Esophagus squamous epithelium (tissue), 5 donors: ENCODE measurements at places on chromosomes 1 and 21.
A peak's percentile ranks its signal among the peaks of the same experiment; 100 is the strongest.

DNA sequence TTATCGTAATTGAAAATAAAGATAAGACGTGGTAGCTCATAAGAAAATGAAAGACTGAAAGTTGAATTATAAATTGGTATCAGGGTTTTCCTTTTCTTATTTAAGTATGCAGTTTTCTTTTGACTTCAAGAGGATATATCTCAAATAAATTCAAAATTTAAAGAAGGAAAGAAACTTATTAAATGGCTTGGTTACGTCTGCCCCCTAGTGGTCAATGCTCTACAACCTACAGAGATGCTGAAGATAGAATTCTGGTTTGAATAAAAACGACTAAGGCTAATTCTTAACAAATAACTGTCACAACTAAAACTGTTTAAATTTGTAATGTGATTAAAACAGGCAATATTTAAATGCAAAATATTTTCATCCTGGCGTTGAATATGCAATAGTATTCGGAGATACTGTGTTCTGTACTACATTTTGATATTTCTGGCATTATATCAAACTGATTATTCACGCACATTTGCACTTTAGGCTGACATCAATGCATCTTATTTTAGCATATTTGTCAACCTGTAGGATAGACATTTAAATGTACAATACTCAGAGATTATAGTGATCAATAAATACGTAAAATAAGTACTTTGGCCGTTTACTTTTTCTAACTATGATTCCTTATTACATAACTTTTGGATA lies 26.8 kb downstream of the IFI44 start:
- DNase-seq, result no peak
- no peaks in the 10 kb centered on the region for H3K36me3 ChIP-seq
- H3K4me1 ChIP-seq, result no peaks in the 10 kb centered on the region
- H3K27me3 ChIP-seq, result no peaks in the 10 kb centered on the region
- H3K27ac ChIP-seq, result no peak overlapping the region

- DNase-seq, result no peak
- peak overlapping the region; percentile 93 for H3K4me3 ChIP-seq
- no peaks in the 10 kb centered on the region for H3K36me3 ChIP-seq
- no peaks in the 10 kb centered on the region for H3K27me3 ChIP-seq
- no peaks in the 10 kb centered on the region for H3K4me1 ChIP-seq
These were observed 558 bp downstream of the PAXBP1 start for GRCh38 chr21:32770871-32771523.

GRCh38 chr1:51926171-51926812 lies 47.8 kb upstream of the NRDC start:
- no peak overlapping the region for H3K27ac ChIP-seq
- H3K4me3 ChIP-seq, result no peak overlapping the region
- no peaks in the 10 kb centered on the region for H3K4me1 ChIP-seq
- H3K36me3 ChIP-seq, result no peaks in the 10 kb centered on the region
- DNase-seq, result no peak

GRCh38 chr1:7671146-7671465 lies 100.0 kb upstream of the VAMP3 start:
- no peak overlapping the region for H3K27ac ChIP-seq
- H3K4me1 ChIP-seq, result no peaks in the 10 kb centered on the region
- no peak overlapping the region for H3K4me3 ChIP-seq
- H3K36me3 ChIP-seq, result no peaks in the 10 kb centered on the region

- H3K4me1 ChIP-seq, result no peaks in the 10 kb centered on the region
- no peaks in the 10 kb centered on the region for H3K36me3 ChIP-seq
- H3K4me3 ChIP-seq, result no peak overlapping the region
- no peaks in the 10 kb centered on the region for H3K27me3 ChIP-seq
- no peak overlapping the region for H3K27ac ChIP-seq
These were observed 13.2 kb downstream of the TMEM81 start for GRCh38 chr1:205071028-205071409.

- H3K36me3 ChIP-seq, result no peaks in the 10 kb centered on the region
- H3K4me3 ChIP-seq, result peak overlapping the region; percentile 20
- H3K4me1 ChIP-seq, result peaks cover 4% of the 10 kb centered on the region
- H3K27me3 ChIP-seq, result no peaks in the 10 kb centered on the region
- DNase-seq, result no peak
- no peak overlapping the region for H3K27ac ChIP-seq
These were observed 3.1 kb downstream of the SLC41A1 start for GRCh38 chr1:205809942-205810345.

DNA sequence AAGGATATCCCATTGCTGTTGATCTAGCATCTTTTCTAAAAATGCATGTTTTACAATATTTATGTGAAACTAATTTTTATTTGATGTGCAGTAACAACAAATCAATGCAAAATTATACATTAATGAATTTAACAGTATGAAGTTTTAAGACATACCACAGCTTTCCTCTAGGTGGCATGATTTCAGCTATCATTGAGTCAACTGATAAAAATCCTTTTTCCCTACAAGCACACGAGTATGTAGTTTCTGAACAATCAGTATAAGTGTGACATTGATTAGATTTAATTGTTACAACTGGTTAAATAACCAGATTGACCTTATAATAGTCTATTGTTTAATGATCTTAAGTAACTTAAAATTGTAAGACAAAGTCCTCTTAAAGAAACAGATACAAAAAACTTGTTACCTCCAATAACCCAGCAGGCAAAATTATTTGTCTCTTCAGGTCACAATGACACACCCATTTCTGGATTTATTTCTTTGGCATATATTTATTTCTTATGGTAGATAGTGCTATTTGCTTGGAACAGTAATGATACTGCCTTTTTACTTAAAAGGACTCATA lies 5.8 kb upstream of the TGFB2 start:
- no peak overlapping the region for H3K4me3 ChIP-seq
- no peak overlapping the region for H3K27ac ChIP-seq
- H3K36me3 ChIP-seq, result no peaks in the 10 kb centered on the region
- H3K27me3 ChIP-seq, result no peaks in the 10 kb centered on the region
- H3K4me1 ChIP-seq, result no peaks in the 10 kb centered on the region

- DNase-seq, result no peak
- H3K36me3 ChIP-seq, result no peaks in the 10 kb centered on the region
- peak overlapping the region; percentile 97 for H3K27ac ChIP-seq
These were observed 4.8 kb downstream of the RIPK4 start for GRCh38 chr21:41761934-41762635.

DNA sequence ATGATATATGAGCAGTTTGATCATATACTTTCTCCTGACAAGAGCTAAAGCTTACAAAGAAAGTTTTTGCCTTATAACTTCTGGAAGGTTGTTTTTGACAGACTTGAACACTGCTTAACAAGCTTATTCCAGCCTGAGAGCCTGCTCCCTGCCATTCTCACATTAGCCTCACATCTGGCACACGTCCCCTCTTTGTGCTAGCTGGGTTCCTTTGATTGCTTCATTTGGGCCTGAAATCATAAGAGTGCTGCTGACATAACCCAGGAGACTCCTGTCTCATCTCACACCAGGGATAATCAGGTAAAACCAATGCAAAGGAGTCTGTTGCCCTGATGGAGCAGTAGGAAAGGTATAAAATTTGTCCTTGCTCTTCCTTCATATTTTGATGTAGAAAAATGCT lies 1411.7 kb upstream of the B3GALT2 start:
- H3K27me3 ChIP-seq, result no peaks in the 10 kb centered on the region
- H3K4me1 ChIP-seq, result no peaks in the 10 kb centered on the region
- no peak overlapping the region for H3K4me3 ChIP-seq

DNA sequence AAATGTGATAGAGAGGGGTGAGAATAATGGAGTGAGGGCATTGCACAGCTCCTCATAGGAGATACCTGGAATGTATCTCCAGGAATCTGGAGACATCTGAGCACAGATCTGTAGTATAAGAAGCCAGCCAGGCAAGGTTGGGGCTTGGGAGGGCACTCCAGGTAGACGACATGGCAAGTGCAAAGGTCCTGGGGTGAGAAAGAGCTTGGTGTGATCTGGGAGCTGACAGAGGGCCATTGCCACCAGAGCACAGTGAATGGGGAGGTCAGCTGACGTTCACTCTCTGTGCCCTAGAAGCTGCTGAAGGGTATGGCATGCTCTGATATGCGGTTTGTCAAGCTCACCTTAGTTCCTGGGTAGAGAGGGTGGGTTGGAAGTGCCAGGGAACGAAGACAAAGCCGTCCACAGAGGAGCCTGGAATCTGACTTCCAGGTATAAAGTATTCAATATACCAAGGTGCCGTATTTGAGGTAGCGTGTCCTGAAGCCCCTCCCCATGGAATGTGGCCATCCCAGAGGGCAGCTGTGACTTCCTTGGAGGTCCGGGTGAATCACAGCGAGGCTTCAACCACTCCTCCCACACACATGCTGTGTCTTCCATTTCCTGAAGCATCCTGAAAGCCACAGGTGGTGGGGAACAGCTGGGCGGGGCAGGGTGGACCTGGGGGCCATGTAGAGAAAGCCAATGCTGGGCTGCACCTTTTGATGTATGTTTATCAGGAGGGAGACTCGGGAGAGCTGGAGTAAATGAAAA lies 182.7 kb upstream of the KLHDC7A start:
- no peaks in the 10 kb centered on the region for H3K4me1 ChIP-seq
- H3K4me3 ChIP-seq, result no peak overlapping the region
- H3K36me3 ChIP-seq, result no peaks in the 10 kb centered on the region
- H3K27ac ChIP-seq, result no peak overlapping the region

DNA sequence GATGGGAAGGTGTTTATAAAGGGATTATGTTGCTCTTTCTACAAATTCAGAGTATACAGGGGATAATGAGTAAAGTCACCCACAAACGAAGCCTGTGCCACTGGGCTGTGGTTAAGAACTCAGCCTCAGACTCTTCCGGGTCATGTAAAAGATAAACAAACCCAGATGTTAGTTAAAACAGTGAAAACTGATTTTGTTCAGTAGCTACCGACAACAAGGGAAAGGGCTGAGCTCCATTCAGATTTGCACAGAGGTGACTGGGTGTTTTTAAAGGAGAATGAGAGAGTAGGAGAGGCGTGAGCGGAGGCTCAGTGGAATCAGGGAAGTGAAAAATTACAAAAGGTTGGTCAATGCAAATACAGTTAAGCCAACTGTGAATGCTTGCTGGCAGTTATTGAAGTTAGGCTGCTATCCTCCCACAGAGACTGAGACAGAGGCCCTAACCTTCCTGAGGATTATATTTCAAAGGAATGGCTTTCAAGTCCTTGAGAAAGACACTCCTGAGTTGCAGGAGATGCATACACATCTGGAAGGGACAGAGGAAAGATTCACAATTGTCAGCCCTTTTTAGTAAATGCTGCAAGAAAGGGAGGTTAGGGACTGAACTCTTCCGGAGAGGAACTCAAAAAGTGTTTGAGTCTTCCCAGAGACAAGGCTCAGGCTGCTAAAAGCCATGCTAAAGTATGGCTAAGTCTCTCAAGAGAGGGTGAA lies 29.9 kb upstream of the SAMD13 start:
- DNase-seq, result no peak
- H3K27me3 ChIP-seq, result no peaks in the 10 kb centered on the region
- no peaks in the 10 kb centered on the region for H3K4me1 ChIP-seq
- H3K4me3 ChIP-seq, result no peak overlapping the region
- no peaks in the 10 kb centered on the region for H3K36me3 ChIP-seq
- H3K27ac ChIP-seq, result peak overlapping the region; percentile 88

- no peak overlapping the region for H3K4me3 ChIP-seq
- no peaks in the 10 kb centered on the region for H3K4me1 ChIP-seq
- no peak overlapping the region for H3K27ac ChIP-seq
- no peak for DNase-seq
These were observed 5.1 kb downstream of the SH2D1B start for GRCh38 chr1:162406811-162407210.

DNA sequence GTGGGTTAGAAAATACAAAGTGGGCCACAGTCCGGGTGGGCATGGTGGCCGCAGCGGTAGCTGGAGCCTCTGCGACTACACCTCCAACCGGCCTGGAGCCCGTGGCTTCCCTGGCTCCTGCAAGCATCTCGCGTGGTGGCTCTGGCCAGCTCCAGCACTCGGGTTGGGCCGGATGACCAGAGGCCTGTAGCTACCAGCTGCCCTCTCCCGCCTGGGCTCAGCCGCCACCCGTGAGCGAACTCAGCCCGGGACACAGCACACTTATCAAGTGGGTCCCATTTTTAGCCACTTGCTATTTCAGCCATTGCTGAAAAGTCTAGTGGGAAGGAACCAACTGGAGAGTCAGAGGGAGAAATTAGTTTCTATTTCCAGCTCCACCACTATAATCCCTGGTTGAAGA lies 107.7 kb upstream of the CACYBP start:
- H3K4me1 ChIP-seq, result no peaks in the 10 kb centered on the region
- no peak overlapping the region for H3K4me3 ChIP-seq
- DNase-seq, result no peak

DNA sequence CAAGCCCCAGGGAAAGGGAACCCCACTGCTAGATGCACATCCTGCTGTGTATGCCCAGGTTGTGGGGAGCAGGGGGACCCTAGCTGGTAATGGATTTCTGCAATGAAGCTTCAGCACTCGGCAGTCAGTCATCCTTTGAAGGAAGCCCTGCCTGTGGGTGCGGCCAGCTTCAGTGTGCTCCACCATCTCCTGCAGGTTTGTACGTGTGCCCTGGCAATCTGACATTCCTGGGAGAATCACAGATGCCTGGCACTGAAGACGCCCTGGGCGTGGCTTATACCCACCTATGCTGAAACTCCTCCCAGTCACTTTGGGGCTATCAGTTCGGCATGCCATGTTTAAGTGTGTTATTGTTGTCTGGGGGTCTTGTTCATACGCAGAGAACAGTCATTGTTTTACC lies 6.8 kb downstream of the SPRR5 start:
- H3K4me1 ChIP-seq, result peaks cover 8% of the 10 kb centered on the region
- no peaks in the 10 kb centered on the region for H3K36me3 ChIP-seq
- no peak for DNase-seq
- peak overlapping the region; percentile 25 for H3K4me3 ChIP-seq
- H3K27ac ChIP-seq, result peak overlapping the region; percentile 85
- no peaks in the 10 kb centered on the region for H3K27me3 ChIP-seq

GRCh38 chr1:231460614-231461013 lies 38.5 kb upstream of the EGLN1 start:
- H3K4me3 ChIP-seq, result no peak overlapping the region
- no peaks in the 10 kb centered on the region for H3K27me3 ChIP-seq
- no peak overlapping the region for H3K27ac ChIP-seq
- no peak for DNase-seq

DNA sequence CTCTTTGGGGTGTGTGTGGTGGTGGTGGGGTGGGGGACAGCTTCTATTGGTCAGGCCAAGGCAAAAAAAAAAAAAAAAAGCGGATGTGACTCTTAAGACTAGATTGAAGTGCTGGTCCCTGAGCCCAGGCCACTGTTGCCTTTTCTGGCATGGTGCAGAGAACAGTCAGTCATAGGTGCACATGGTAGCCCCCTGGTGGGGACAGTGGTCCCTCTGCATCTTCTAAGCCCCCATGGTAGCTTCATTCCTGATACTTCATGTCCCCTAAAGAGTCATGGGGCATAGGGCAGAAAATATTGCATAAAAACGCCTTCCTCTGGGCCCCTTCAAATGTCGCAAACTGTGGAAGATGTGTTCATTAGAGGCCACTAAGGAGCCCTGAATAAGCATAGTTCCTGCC lies 371.8 kb downstream of the NPHP4 start:
- DNase-seq, result no peak
- H3K4me3 ChIP-seq, result no peak overlapping the region
- H3K4me1 ChIP-seq, result no peaks in the 10 kb centered on the region

- H3K27me3 ChIP-seq, result no peaks in the 10 kb centered on the region
- no peaks in the 10 kb centered on the region for H3K36me3 ChIP-seq
- H3K27ac ChIP-seq, result no peak overlapping the region
- no peak overlapping the region for H3K4me3 ChIP-seq
These were observed 60.3 kb upstream of the SLC45A1 start for GRCh38 chr1:8257621-8258020.

- no peaks in the 10 kb centered on the region for H3K36me3 ChIP-seq
- no peak for DNase-seq
- H3K27me3 ChIP-seq, result no peaks in the 10 kb centered on the region
- no peaks in the 10 kb centered on the region for H3K4me1 ChIP-seq
- no peak overlapping the region for H3K27ac ChIP-seq
These were observed 25.3 kb downstream of the ZMYND12 start for GRCh38 chr1:42430286-42431135.
